HS-27A (cell line): ENCODE measurements at places on chromosomes 11 and 22.

- DNase-seq: no peak
Measured at GRCh38 chr22:27159716-27160295, 502.4 kb downstream of the MIAT start.

DNA sequence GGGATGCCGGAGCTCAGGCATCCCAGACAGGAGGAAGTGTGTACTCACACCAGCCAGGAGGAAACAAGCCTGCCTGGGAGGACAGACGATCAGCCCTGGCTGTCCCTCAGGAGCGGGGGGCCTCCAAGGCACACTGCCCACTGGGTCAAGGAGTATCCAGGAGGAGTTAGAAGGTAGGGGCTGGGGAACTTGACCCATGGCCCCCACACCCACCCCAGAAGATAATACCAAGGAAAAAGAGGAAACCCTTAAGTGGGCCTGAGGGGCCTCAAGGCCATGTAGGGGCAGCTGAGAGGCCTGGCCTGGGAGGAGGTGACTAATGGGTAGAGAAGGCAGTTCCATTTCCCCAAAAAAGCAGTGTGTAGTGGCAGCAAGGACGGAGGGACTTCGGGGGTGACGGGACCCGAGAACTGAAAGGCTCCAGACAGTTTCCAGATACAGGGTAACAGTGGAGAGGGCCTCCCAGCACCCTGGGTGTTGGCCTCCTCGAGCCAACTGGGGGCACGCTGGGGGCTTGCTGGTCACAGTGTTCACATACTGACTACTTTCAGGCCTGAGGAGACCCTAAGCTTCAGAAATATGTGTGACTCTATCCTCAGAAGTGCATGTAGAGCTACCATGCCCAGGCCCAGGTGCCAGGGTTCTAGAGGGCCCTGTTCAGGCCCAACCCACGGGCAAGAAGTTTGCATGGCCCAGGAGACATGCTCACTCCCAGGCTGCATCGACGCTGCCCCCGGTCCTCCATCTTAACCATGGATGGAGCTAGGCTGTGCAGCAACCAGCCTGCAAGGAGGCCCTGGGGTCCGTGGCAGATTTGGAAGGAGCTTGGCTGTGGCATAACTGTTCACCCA is 75.7 kb upstream of the PITPNB start:
- no peak for DNase-seq

DNA sequence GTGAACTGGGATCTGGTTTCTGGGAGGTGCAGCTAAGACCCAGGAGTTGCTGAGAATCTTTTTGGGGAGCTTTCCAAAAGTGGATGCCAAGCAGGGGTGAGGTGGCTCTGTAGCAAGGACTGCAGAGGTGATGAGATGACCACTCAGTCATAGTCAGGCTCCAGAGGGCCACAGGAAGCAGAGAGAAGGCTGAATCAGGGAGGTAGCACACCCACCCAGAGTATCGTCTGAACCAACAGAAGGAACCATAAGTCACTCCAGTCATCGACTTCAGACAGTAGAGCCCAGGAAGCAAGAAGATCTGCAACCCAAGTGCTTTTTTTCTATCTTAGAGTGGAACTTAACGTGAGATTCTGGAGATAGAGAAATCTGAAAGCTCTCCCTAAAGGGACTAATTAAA is 335.7 kb upstream of the MPPED2 start:
- DNase-seq: no peak

GRCh38 chr11:31127290-31127689 is 242.2 kb downstream of the DCDC1 start:
- no peak for DNase-seq

GRCh38 chr22:19129871-19130270 is 1.2 kb upstream of the TSSK2 start:
- no peak for DNase-seq
